ENCODE measurements at places on chromosomes 6 and 20. TPM values are rescaled to one million over a fixed set of nuclear protein-coding genes. Genes with fewer than 3 reads are reported as not detected.

The TAGAP gene
- total RNA-seq = 1.4 TPM

The BPI gene
- total RNA-seq = not detected

GRCh38 chr6:170522565-170523183 is 30.4 kb downstream of the PSMB1 start:
- no peak overlapping the region for H3K27ac ChIP-seq
- no peaks in the 10 kb centered on the region for H3K36me3 ChIP-seq
- H3K27me3 ChIP-seq = no peaks in the 10 kb centered on the region
- no peak overlapping the region for H3K4me3 ChIP-seq
- DNase-seq = no peak

DNA sequence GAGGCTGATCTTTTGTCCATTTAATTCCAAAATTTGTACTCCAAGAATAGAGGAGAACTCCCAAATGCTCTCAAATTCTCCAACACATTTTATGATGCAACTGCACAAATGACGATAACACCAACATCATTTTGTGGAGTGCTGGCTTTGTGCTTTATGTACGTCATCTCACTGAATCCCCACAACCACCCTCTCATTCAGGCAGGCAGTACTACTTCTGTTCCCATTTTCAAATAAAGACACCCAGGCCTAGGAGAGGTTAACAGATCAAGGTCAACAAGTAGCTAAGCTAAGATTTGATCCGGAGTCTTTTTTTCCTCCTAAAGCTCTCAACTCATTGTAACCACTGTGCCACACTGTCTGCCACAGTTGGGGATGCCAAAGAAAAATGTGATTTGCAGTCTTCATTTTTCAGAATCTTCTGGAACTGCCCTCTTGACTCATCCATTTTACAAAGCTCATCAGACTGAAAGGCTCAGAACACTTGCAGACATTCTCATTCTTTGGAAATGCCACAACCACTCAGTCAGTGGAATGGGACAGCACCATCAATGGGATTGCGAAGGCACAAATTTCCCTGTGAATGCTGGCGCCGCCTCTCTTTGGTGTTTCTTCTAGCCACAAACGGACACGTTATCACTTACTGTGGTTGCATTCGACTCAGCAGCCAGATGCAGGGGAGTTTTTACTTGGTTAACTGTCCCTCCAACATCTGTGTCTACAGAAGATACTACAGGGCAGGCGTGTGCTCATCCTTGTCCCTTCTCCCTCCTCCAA is 184.4 kb downstream of the GJA10 start:
- H3K27ac ChIP-seq = no peak overlapping the region
- H3K27me3 ChIP-seq = no peaks in the 10 kb centered on the region
- H3K4me3 ChIP-seq = no peak overlapping the region
- no peak for DNase-seq
- H3K4me1 ChIP-seq = no peaks in the 10 kb centered on the region

DNA sequence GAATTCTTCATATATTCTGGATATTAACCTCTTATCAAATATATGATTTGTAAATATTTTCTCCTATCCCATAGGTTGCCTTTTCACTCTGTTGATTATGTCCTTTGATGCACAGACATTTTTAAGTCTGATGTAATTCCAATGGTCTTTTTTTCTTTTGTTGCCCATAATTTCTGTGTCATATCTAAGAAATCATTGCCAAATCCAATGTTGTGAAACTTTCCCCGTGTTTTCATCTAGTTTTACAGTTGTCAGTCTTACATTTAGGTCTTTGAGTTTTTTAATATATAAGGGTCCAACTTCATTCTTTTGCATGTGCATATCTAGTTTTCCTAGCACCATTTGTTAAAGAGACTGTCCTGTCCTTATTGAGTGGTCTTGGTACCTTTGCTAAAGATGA is 111.5 kb downstream of the SESN1 start:
- H3K36me3 ChIP-seq = peaks cover 18% of the 10 kb centered on the region
- no peak overlapping the region for H3K4me3 ChIP-seq
- no peaks in the 10 kb centered on the region for H3K27me3 ChIP-seq
- H3K4me1 ChIP-seq = peaks cover 4% of the 10 kb centered on the region
